ENCODE measurements at places on chromosomes 1 and 21.

- DNase-seq: peak; percentile 10
These were observed 1.7 kb downstream of the SEMA6C start for GRCh38 chr1:151144474-151145303.

- DNase-seq: no peak
These were observed 5.6 kb downstream of the COL6A1 start for GRCh38 chr21:45987121-45987711.

DNA sequence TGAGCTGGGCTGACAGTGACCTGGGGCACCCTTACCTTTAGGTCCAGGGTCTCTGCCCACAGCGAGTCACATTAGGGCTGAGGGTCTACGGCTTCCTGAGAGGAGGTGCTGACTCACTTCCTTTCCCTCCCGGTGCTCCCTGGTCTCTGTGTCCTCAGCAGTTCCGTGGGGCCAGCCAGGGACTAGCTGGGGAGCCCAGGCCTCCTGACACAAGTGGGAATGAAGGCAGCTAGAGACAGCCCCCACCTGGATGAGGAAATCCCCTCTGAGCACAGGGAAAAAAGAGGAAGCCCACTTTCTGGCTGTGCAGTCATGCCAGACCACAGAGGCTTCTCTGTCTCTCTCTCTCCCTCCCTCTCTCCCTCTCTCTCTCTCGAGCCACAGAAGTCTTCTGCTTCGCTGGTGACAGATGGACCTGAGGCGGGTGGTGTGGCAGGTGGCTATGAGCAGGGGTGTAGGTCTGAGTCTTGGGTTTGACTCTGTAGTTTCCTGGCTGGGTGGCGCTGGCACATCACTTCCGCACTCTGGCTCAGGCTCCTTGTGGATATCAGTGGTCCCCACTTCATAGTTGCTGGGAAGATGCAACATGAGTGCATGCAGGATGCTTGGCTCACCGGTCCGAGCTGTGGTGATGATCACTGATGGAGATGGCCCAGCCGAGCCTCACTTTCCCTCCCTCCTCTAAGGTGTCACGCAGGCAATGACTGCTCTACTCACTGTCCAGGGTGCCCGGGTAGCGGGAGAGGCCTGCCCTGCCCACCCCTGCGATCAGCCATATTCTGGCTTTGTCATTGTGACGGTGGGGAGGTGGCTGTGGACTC is 3.5 kb downstream of the SLC66A1 start:
- peak; percentile 62 for DNase-seq

DNA sequence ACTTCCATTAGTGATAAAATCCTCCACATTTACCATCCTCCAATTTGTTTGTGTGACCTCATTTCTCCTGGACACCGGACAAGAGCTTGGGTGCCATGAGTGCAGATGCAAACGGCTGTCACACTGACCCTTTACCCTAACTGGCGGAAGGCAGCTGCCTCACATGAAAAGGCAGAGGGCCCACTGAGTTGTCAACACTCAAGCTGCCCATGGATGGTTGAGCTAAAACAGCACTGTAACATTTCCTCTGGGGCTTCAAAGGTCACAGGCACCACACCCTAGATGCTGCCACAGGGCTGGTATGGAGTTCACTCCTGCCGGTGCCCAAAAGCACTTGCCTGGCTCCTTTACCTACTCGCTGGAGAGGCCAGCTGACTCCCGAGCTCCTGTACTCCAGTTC is 653.4 kb downstream of the KCNT2 start:
- no peak for DNase-seq

GRCh38 chr21:15688809-15689208 is 41.0 kb upstream of the USP25 start:
- peak; percentile 61 for DNase-seq

DNA sequence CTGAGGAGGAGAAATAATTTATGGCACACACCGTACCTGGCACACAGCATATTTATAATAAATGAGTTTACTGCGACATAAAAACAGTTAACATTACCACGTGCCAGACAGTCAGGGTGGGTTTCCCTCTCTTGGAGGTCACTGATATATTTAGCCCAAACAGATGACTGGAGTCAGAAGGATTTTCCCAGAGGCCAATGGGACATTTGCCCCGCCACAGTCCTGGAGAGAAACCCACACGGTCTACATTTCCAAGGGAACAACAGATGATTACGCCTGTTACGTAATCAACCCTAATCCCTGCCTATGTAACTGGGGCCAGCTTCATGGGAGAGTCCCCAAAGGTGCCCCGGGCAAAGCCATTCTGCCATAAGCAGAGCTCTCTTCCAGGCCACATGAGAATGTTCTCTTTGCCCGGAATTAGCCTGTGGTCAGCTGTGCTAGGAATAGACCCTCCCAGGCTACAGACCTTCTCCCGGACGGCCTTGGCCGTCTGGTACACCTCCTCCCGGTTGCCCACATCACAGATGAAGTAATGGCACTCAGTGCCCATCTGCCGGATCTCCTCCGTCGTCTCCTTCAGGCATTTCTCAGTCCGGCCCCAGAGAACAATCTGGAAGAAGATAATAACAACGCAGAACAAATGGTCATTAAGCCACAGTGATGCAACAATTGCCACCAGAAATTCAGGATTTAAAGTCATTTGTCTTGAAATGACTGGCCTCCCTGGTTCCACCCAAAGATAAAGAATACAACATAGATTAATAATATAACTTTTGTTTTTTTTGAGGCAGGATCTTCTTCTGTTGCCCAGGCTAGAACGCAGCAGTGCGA is 37.7 kb downstream of the DHRS3 start:
- no peak for DNase-seq

- no peak for DNase-seq
These were observed 8.6 kb upstream of the NUAK2 start for GRCh38 chr1:205330150-205330549.

DNA sequence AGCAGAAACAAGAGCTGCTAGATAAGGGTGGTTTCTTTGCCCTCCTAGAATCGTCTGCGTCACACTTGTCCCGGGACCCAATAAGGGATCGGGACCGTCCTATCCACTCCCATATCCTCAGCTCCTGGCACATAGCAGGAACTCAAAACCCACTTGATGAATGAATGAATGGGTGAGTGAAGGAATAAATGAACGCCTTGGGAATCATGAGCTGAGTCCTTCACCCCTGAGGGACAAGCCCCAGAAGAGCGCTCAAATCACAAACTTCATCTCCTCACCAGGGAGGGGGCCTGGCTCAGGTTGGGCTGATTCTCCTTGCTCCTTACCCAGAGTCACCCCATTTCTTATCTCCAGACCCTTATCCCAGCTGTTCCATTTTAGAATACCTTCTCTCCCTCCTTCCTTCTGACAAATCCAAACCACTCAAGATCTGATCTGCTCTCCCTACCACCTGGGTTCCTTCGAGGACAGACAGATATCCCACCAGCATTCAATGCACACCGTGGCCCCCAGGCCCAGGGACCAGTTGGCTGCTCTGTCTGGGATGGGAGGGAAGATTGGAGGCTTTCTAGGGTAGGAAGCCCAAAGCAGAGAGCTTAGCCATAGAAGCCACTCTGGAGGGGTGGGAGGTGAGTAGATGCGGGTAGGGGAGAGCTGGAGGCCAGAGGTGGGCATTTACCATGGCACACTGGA is 643 bp upstream of the MOB3C start:
- no peak for DNase-seq

DNA sequence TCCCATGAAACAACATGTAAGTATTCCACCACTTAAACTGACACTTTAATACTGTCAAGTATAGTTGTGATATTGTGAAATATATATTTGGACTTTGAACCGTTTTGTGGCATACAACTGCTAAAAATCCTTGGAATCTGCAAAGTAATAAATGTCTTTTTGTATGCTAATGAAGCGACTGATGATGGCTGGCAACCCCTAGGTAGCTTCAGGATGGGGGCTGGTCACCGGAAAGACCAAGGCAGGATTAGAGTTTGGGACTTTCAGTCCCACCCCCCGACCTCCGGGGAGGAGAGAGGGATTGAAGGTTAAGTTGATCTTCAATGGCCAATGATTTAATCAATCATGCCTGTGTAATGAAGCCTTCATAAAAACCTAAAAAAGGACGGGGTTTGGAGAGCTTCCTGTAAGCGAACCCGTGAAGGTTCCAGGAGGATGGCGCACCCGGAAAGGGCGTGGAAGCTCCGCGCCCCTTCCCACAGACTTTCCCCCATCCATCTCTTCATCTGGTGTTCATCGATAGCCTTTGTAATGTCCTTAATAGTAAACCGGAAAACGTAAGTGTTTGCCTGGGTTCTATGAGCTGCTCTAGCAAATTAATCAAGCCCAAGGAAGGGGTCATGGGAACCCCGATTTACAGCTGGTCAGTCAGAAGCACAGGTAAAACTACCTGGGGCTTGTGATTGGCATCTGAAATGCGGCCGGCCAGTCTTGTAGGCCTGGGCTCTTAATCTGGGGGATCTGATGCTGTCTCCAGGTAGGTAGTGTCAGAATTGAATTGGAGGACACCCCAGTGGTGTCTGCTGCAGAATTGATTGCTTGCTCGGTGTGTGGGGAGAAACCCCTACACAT is 1.8 kb upstream of the ZNF281 start:
- no peak for DNase-seq

GRCh38 chr1:78755986-78756385 is 106.4 kb downstream of the IFI44 start:
- no peak for DNase-seq

- DNase-seq: peak; percentile 62
These were observed 42.0 kb downstream of the PRRX1 start for GRCh38 chr1:170705981-170706380.

DNA sequence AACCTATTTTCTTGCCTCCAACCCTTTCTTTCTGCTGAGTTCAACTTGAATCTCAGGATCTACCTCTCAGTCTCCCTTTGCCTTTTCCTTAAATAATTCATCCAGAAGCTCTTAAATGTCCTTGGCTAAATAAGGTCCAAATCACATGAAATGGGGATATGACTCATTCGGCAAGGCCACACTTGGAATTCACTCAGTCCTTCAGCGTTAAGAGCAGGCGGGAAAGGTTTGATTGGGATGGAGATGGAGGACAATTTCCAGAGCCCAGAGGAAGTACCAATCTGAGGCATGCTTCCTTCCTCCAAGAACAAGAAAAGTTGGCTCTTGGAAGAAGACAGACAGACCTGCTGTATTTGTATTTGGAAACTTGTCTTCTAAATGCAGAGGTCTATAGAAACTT is 128.5 kb downstream of the PROX1 start:
- DNase-seq: no peak

DNA sequence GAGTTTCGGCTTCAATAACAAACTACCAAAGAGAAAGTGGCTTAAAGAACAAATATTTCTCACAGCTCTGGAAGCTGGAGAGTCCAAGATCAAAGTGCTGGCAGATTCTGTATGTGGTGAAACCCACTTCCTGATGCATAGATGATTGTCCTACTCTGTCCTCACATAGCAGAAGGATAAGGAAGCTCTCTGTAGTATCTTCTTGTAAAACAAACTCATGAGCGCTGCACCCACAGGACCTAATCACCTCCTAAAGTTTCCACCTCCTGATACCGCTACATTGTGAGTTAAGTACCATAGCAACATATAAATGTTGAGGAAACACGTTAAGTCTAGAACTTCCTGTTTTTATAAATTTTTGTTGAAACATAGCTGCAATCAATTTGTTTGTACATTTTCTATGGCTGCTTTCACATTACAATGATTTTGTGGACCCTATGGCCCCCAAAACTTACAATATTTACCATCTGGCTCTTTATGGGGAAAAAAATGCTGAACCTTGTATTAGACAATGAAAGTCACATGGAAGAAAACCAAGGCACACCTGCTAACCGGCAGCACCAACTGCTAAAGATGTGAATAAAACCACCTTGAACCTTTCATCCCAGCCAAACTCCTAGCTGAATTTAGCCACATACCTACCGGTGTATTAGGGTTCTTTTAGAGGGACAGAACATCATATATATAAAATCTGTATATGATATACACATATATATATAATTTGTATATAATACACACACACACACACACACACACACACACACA is 1423.4 kb downstream of the NCAM2 start:
- no peak for DNase-seq

DNA sequence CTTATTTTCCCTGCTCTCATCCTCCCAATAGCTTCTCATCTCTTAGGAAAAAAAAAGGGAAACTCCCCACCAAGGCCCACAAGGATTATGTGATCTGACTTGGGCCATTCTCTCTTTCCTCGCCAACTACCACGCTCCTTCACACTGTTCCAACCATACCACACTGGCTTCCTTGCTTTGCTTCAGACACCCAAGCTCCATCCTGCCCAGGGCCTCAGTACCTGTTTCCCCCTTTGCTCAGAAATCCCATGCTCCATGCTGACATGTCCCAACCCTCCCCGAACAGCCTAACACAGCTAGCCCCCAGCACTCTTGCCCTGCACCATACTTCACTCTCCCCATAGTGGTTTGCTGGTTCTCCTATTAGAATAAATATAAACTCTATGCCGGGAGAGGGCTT is 39.2 kb downstream of the MAB21L3 start:
- DNase-seq: no peak

DNA sequence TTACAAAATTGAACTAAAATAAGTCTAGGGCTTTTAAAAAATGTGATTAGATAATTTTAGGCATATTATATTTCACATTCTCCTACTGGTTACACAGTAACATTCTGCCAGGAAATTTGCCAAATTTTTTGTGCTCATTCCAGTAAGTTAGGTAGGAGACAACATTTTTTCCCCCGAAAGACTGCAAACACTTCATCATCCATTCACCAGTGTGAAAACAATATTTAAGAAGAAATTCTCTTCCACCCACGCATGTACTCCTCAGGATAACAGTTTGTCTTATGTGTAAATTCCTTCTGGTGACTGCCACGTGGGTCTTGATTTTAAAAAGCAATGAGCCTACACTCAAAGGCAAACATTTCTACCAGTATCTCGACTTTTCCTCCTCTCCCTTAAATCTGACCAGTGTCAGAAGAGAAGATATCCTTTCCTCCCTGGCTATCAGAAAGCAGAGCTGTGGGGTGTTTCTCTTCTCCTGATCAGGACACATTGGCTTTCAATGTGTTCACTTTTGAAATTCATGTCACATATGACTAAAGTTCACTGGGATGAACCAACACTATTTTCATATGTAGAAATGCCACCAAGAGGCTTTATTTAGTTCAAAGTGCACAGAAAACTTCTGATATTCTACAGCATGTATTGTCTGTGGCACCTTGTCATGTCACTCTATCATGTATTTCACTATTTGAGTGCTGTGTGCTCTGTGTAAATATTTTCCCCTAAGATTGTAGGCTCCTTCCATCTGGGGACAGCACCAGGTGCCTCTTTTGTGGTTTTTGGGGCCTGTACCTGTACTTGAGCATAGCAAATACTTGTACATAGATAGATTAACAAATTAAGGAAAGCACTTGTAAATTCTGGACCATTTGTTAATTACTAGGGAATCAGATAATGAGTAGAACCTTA is 38.6 kb downstream of the LHX9 start:
- DNase-seq: peak; percentile 28

- peak; percentile 47 for DNase-seq
These were observed 40.2 kb downstream of the GFI1 start for GRCh38 chr1:92446546-92446945.

DNA sequence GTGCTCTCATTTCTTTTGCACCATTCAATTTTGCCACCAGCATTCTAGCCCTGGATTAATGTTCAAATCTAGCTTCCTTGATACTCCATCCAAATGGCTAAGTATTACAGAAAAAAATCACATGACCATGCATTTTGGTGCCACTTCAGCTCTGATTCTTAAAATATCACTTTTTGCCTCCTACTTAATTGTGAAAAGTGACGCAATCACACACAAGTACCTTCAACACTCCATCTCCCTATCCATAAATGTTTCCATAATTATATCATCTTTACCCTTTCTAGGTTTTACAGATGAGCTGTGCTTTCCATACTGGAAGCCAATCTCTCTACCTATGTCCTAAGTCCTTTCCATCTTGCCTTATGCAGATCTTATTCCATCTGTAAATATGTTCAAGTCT is 16.0 kb downstream of the CRYZ start:
- DNase-seq: no peak

All from fibroblast of skin of back (primary cell).